Activated CD4-positive, alpha-beta T cell treated with anti-CD3 and anti-CD28 coated beads, Interleukin-2, amount 50 U/mL, for 48 hours (primary cell): ENCODE measurements at places on chromosomes 1 and 21.
A peak's percentile ranks its signal among the peaks of the same experiment; 100 is the strongest.

- no peak for DNase-seq
Observed at GRCh38 chr1:10650556-10651388, 145.7 kb downstream of the CASZ1 start.

- no peak for DNase-seq
Observed at GRCh38 chr1:68379085-68379478, 70.7 kb downstream of the RPE65 start.

- no peak for DNase-seq
Observed at GRCh38 chr1:200588698-200589097, 31.9 kb downstream of the KIF14 start.

DNA sequence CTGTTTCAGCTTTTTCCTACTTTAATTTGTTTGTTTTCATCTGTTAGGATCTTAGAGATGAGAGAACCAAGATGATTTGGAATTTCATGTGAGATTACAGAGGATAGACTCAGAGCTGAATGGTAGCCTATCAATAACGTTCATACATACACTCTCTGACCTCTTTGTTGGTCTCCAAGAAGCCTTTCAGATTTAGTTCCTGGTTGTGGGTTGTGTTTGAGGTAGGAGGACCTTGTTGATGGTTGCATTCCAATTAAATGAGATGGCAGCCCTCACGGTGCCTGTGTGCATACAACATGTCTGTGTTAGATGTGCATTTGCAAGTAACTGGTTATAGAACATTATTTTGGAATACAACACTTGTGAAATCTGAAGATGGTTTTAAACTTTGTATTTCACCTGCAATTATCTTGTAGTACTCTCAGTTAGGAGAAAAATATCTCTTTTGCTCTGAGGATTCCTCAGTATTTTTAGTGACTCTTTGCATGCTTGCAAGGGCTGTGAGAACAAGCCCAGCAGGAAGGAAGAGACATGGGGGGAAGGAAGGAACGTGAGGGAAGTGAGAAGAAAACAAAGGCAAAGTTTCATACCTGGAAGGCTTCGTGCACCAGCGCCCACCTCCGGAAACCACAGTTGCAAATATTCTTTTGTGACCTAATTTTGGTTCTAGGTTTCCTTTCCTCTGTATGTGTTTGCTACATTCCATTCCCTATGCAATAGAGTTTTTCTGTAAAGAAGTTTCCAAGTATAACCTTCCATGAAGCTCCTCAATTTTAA, 291.8 kb downstream of the DISC1 start:
- peak; percentile 29 for DNase-seq

- no peak for DNase-seq
Observed at GRCh38 chr1:61017651-61018050, 64.7 kb upstream of the NFIA start.
